ENCODE measurements at places on chromosomes 5 and 9.

GRCh38 chr9:8558176-8558575 lies 758.6 kb upstream of the DMAC1 start:
- no peak for DNase-seq

GRCh38 chr5:134004626-134005416 lies at the start of gene VDAC1:
VDAC1 (minus strand) TSS chr5:134004975; CDS start chr5:133993012, 11,963 bp downstream.
- peak; percentile 23 for DNase-seq

GRCh38 chr5:175638305-175638704 lies 19.6 kb upstream of the HRH2 start:
- DNase-seq: no peak

- DNase-seq: no peak
Measured at GRCh38 chr9:79089054-79089560, 482.7 kb upstream of the TLE4 start.

DNA sequence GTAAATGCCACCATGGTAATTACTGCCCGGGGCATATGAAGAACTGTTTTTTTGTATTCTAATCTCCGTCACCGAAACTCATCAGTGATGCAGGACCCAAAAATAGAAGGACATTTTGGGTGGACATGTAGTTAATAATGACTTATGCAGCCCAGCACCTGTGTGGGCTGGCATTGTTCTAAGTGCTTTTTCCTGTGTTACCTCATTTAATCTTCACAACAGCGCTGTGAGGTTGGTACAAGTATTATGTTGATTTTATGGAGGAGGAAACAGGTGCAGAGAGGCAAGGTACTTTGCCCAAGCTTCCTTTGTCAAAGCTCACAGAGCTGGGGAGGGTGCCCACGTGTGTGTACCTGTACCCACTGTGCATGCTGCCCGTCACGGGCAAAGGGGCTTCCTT lies 58.4 kb downstream of the DAPK1 start:
- no peak for DNase-seq

All from DMS79 (cell line).